NK-92 treated with Interleukin-12 subunit alpha and Interleukin-12 subunit beta, amount 100 ng/mL, for 24 hours (cell line): ENCODE measurements at places on chromosomes 2 and 18.

- DNase-seq, result no peak
Observed at GRCh38 chr2:206832873-206833272, 67.5 kb downstream of the FASTKD2 start.

GRCh38 chr18:58842978-58843687, 21.5 kb upstream of the ZNF532 start:
- no peak for DNase-seq

GRCh38 chr2:201983174-201983573, 50.5 kb upstream of the FZD7 start:
- DNase-seq, result no peak

DNA sequence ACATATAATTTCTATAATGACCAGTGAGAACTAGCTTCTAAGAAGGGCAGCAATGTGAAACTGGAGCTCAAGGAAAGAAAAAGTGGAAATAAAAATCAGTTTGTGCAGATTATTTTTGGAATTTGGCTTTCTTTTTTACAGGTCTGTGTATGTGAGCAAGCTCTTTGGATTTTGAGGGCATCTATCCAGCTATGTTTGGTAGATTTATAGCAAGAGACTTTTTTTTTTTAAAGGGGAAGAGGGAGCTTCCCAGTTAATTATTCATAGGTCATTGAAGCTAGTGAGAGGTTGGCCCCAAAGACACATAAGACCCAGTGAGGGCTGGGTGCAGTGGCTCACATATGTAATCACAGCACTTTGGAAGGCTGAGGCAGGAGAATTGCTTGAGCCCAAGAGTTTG, 24.0 kb upstream of the COLEC12 start:
- no peak for DNase-seq

- peak; percentile 50 for DNase-seq
Observed at GRCh38 chr2:98464772-98465310, 20.2 kb downstream of the INPP4A start.

DNA sequence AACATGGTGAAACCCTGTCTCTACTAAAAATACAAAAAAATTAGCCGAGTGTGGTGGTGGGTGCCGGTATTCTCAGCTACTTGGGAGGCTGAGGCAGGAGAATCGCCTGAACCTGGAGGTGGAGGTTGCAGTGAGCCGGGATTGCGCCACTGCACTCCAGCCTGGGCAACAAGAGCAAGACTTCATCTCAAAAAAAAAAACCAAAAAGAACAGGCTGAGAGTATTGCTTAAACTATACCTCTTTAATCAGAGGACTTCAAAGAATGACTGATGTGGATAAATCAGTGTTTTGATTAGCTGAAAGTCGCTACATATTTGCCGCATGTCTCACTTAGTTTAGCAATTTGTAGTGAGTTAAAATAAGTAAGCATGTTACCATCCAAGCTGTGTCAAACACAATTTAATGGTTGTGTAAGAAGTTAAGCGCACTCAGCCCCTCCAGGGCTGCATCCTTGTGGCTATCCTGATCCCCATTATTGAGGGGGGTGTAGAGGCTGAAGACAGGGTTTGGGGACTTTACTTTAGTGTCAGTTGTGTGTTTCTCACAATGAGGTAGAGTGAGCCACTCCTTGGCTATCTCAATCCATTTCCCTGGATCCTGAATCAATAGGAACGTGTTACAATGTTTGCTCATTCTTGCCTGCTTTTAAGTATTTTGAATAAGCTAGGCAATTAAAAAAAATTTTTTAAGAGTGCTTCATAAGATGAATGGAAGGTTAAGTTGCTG, 11.0 kb upstream of the FARP2 start:
- no peak for DNase-seq

DNA sequence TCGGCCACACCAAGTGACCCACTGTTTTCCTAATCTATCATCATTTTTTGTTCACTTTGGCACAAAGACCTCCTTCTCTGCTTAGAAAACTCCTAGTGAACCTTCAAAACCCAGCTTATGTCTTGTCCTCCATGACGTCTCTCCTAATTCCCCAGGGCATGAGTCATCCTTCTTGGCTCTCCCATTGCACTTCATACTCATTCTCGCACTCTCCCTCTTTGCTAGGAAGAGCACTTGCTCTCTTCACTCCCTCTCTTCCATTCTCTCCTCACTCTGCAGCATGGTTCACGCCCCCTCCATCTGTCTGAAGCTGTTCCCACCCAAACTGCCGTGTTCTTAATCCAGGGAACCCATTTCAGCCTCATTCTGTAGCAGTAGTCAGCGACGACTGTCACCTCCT, 103.9 kb downstream of the MRO start:
- no peak for DNase-seq

GRCh38 chr2:182359027-182359989, 67.5 kb downstream of the PDE1A start:
- no peak for DNase-seq

- DNase-seq, result no peak
Observed at GRCh38 chr2:106885971-106886915, at the start of gene ST6GAL2. Gene ST6GAL2 (minus strand): TSS chr2:106886167. CDS start chr2:106843977, 42,190 bp downstream.

DNA sequence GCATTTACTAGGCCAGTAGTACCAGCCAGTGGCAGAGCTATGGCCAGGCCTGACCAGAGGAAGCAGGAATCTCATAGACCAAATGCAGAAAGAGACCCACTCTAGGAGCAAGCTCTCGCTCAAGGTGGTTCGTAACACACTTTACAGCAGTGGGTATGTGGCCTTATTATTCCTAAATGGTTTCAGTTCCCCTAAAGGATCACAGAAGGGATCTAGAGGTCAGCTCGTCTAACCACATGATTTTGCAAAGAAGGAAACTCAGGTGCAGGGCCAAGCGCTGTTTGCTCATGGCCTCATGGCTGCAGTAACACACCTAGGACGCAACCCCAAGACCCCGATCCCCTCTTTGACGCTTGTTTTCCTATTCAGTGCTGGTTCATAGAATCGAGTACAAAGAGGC, 65.5 kb upstream of the ATG16L1 start:
- no peak for DNase-seq

GRCh38 chr2:95077861-95078603, 43.6 kb downstream of the MRPS5 start:
- no peak for DNase-seq

DNA sequence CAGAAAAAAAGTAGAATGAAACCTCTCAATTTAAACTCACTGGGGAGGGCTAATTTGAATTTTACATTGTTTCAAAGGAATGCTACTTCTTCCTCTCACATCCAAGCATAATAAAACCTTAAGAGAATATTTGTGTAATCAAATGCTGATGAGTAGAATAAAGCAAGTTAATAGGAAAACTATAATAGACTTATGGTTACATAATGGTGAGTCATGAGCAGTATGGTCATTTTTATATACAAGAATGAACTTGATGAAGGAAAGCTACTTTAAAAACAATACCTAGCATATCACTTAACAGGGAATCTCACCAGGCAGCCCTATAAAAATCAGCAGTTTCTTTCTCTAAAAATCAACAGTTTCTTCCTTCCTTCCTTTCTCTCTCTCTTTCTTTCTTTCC, 80.3 kb downstream of the VSNL1 start:
- no peak for DNase-seq

DNA sequence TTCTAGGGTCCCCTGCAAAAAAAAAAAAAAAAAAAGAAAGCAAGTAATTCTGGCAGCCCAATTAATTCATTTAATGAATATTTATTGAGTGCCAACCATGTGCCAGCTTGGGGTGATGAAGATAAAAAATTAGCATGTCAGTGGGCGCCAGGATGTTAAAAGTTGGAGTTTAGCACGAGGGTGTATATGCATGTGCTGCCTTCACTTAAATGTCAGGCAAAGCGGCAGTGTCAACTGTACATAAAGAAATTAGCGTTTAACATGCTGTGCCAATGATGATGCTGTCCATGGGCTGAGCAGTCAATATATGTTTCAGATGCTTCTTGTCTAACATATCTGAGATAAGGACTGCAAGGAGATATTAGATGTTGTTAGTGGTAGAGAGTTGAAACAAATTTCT, 49.5 kb downstream of the ASAP2 start:
- DNase-seq, result no peak

DNA sequence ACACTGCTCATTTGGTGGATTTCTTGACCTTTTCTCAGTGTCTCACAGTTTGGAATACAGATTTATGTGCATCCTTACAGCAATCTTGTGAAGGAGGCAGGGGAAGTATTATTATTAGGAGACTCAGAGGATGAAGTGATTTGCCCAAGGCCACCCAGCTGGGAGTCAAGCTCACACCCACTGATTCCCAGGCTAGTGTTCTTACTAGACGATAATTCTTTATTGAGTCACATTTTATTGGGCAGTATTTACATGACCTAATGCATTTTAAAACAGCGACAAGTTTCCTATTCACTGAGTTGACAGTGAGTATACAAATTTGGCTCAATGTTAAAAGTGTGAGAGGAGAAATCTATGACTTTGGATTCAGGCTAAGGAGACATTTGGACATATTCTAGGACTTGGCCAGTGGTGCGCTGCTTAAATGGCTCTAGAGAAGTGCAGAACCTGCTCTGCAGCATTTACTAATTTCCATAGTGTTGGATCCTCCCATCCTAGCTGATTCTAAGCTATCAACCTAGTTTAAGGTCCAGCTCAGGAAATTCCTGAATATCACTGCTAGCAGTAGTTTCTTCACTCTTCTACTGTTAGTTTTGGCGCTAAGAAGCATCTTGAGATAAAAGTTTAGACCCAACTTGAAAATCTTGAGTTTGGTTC, 199.3 kb downstream of the MTX2 start:
- no peak for DNase-seq

DNA sequence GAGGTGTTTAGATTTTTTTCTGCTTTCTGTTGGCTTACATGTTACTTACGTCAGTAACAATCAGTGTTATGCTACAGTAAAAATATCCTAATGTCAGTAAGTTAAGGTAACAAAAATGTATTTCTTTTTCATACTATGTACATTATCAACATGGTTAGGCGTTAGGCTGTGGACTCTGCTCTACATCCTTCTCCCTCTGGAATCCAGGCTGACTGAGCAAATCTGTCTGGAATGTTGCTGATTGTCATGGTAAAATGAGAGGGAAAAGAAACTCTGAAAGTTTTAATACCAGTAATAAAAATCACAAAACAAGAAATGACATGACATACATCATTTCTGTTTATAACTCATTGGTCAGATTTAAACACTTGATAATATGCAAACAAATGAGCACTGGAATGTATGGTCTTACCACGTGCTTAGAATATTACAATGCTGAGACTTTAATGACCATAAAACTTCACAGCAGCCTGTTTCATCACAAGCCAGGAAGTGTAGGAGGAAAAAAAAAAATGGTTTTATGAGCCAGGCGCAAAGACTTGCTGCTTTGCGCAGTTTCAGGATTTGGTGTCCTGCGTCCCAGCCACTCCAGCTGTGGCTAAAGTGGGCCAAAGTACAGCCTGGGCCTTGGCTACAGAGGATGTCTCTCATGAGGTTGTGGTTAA, 252.4 kb downstream of the FSIP2 start:
- DNase-seq, result no peak

- no peak for DNase-seq
Observed at GRCh38 chr2:174325373-174326160, 9.2 kb upstream of the SP9 start.

- DNase-seq, result peak; percentile 50
Observed at GRCh38 chr2:70124983-70125480, 37.8 kb downstream of the PCBP1 start.

DNA sequence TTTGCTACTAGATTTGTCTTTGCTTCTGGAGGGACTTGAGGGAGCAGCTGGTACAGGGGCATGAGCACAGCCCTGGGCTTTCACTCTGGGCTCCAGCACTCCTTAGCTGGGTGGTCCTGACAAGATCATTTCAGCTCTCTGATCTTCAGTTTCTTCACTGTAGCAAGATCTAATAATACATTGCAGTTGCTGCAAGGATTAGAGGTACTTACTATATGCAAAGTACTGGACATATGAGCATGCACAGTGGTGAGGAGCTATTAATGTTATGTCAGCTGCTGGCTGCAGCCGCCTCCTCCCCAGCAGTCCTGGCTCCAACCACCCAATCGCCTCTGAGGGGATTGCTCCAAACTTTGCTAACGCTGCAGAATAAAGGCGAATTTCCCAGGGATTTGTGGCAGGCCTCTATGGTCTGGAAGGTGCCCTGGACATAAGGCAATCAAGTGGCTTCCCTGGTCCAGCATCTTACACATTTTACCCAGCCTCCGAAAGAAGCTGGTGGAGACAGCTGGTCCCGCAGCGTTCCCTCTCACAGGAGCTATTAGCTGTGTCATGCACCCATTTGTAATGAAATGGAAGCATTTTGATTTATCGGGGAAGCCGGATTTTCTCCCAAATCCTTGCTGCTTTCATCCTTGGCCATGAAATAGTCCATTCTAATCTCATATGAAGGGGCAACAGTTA, 96.7 kb downstream of the RHOB start:
- no peak for DNase-seq

- DNase-seq, result no peak
Observed at GRCh38 chr2:207926133-207926988, 99.0 kb downstream of the PLEKHM3 start.

- DNase-seq, result no peak
Observed at GRCh38 chr2:85741833-85742455, 11.8 kb upstream of the ATOH8 start.

GRCh38 chr2:7449298-7449697, 532.1 kb downstream of the RNF144A start:
- DNase-seq, result no peak

GRCh38 chr2:65615602-65616001, 183.2 kb upstream of the SPRED2 start:
- no peak for DNase-seq
